ENCODE measurements at places on chromosomes 1 and 21.

DNA sequence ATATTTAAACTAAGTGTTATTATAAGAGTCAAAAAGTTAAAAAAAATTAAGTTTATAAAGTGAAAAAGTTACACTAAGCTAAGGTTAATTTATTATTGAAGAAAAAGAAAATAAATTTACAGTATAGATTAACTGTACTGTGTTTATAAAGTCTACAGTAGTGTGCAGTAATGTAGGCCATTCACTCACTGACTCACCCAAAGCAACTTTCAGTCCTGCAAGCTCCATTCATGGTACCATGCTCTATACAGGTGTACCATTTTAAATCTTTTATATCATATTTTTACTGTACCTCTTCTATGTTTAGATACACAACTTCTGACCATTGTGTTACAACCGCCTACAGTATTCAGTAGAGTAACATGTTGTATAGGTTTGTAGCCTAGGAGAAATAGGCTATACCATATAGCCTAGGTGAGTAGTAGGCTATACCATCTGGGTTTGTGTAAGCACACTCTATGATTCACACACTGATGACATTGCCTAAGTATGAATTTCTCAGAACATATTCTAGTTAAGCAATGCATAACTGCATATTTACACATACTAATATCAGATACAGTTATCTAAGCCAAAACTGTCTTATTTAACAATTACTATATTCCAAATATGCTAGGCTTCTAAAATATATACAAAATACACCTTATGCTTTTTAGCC is 80.6 kb upstream of the GFI1 start:
- no peak for DNase-seq

GRCh38 chr1:36349839-36350238 is 26.4 kb upstream of the EVA1B start:
- no peak for DNase-seq

DNA sequence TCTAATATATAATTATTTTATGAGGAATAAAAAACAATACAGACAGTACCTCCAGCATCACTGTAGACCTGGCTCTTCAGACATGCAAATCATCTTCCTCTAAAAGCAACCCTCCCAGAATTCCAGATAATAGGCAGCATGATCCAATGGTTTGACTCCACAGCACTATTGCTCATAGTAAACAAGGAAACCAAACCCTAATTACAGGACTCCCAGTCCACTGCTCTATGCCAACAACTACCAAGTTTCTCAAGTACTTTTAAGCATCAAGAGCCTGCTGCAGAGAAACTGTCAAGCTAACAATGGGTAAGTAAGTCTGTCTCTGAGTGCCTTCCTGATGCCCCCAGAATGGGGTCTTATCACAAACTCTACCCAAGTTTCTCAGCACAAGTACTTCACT is 57.2 kb downstream of the EYA3 start:
- DNase-seq, result no peak

- no peak for DNase-seq
These were observed 20.3 kb downstream of the KCNQ4 start for GRCh38 chr1:40803902-40804301.

DNA sequence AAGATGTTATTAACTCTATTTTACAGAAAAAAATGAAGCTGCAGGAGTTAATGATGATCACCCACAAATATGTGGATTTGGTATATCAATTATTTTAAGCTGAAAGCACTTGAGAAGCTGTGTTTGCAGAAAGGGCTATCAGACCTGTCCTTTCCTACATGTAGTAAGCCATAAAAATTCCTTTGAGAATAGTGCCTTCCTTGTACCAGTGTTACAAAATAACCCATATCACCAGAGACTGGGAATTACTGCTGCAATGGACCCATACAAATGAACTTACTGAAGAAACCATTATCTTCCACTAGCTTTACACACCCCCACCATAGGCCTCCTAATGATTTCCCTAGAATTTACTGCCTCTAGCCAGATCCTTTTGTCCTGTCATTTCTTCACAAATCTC is 99.2 kb upstream of the ZRANB2 start:
- no peak for DNase-seq

- DNase-seq, result no peak
These were observed 21.3 kb upstream of the IL10 start for GRCh38 chr1:206793620-206794019.

DNA sequence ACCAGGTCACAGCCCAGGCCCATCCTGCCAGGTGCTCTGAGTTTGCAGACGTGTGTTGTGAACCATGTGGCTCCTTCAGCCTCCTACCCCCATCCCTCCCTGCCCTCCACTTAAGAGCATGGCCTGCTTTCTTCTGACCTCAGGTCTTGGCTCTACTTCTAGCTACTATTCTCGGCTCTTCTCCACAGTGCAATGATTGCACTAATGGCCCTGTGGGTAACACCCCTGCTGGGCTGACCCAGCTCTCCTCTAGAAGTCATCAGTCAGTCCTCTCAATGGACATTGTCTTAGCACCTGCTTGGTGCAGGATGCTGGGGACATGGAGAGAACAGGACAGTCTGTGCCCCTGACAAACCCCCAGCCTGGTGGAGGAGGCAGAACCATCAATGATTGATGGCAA is 22.2 kb upstream of the IFFO2 start:
- no peak for DNase-seq

DNA sequence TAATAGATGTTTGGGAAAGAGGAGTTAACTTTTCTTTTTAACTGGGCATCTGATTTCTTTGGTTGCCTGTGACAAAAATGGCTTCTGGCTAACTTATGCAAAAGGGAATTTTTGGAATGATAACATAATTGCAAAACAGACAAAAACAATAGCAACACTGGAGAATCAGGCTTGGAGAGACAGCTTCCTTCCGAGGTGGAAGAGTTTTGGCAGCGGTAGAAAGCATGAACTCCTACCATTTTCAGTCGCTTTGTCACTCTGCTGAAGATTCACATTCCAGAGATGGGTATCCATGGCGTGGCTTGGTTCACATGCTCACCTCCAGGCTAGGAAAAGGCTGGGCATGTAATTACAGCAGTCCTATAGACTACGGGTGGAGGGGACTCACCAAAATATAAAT is 17.2 kb upstream of the FGGY start:
- DNase-seq, result no peak

GRCh38 chr1:83083589-83084224 is 915.2 kb downstream of the TTLL7 start:
- DNase-seq, result no peak

GRCh38 chr21:35273333-35273732 is 224.2 kb upstream of the RUNX1 start:
- no peak for DNase-seq

DNA sequence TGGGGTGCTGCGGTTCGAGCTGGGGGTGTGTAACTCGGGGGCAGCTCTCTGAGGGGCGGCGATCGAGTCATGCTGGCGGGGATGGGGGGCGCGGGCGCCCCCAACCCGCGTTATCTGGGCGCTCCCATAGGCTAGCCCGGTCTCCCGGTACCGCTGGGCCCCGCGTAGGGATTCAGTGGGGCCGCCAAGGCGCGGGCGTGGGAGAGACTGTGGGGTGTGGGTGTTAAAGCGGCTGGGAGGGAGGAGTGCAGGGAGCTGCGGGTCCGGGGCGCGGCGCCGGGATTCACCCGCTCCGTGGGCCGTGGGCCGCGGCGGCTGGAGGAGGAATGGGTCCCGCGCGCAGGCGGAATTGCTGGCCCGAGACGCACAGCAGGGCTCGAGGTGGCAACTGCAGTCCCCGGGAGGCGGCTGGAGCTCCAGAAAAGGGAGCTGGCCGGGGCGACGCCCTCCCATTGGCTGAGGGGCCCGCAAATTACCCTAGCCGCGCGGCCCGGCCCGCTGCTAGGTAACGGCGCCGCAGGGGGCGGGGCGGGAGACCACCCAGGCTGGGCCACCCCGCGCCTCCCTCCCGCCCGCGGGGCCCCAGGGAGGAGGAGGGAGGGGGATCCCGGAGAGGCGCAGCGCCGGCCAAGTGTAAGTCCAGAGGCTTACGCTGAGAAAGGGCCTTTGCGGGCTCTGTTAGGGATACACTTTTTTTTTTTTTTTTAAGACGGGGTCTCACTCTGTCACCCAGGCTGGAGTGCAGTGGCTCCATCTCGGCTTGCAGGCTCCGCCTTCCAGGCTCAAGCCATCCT is at the start of gene PTCH2:
PTCH2 (minus strand) TSS at position 392 of the 794 bp plus-strand sequence; CDS start at position 71, 321 bp downstream.
- DNase-seq, result peak; percentile 44

GRCh38 chr1:223067914-223068313 is 75.1 kb downstream of the TLR5 start:
- no peak for DNase-seq

GRCh38 chr1:116177861-116178260 is 66.7 kb downstream of the MAB21L3 start:
- no peak for DNase-seq

GRCh38 chr21:26425576-26425975 is 147.5 kb downstream of the CYYR1 start:
- no peak for DNase-seq

- DNase-seq, result no peak
These were observed 67.3 kb downstream of the SLC35F3 start for GRCh38 chr1:233971753-233972152.

DNA sequence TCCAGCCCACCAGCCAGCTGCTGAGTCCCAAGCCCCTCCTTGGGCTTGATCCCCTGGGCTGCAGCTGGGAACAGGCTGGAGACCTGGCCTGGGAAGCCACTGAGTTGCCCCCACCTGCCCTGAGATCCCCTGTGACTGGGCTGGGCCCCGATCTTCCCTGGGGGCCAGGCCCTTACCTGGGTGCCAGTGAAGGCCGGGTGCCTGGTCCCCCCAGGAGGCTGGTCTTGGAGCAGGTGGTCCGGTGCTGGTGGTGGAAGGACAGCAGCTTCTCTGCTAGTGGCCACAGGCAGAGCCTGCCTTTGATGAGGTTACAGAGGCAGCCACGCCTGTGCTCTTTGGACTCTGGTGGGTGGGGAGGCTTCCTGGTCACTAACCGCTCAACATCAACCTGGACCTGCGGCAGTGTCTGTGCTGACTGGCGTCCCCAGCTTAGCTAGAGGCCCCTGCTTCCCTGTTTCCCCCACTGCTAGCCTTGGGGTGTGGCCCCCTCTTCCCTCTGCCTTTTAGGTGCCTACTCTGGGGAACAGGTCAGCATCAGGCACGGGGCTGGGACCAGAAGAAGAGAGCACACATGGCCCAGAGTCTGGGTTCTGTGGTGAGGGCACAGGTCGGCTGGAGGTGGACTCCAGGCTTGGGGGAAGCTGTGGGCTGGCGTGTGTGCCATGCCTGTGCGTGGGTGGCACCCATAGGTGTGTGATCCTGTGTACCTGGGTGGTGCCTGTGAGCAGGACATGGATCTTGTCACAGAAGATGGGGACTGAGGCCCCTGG is at the start of gene EPS8L3:
EPS8L3 (minus strand) TSS at position 278 of the 770 bp plus-strand sequence. CDS start 2,174 bp downstream, outside the sequence.
- no peak for DNase-seq

DNA sequence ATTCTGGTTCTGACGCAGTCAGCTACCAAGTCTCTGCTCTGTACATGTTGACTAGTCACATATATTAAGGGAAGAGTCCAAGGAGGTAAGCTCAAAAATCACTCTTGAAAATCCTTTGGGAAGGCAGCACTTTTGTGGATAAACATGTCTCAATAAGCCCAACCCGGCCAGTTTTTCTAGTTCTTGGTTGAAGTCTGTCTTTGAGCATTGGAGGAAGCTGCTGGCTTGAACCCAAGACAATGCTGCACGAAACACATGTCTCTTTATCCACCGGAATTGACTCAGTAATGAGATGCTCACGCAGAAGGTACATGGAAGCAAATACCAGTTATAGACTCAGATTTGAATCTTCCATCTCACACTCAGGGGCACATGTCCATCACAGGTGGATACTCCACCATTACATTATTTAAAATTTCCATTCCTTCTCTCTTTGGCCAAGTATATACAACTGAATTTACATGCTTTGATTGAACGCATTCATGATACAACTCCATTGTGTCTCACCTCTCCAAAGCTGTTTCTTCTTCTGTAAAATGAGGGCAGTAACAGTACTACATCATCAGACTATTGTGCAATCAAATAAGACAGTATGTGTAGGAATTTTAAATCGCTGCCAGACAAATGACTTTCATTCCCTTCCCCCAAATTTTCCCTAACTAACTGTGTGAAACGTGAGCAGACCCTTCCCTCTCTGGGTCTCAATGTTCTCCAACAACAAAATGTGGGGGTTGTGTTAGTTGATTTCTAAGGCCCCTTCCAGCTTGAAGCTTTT is 9.6 kb upstream of the GUCA2A start:
- DNase-seq, result no peak

DNA sequence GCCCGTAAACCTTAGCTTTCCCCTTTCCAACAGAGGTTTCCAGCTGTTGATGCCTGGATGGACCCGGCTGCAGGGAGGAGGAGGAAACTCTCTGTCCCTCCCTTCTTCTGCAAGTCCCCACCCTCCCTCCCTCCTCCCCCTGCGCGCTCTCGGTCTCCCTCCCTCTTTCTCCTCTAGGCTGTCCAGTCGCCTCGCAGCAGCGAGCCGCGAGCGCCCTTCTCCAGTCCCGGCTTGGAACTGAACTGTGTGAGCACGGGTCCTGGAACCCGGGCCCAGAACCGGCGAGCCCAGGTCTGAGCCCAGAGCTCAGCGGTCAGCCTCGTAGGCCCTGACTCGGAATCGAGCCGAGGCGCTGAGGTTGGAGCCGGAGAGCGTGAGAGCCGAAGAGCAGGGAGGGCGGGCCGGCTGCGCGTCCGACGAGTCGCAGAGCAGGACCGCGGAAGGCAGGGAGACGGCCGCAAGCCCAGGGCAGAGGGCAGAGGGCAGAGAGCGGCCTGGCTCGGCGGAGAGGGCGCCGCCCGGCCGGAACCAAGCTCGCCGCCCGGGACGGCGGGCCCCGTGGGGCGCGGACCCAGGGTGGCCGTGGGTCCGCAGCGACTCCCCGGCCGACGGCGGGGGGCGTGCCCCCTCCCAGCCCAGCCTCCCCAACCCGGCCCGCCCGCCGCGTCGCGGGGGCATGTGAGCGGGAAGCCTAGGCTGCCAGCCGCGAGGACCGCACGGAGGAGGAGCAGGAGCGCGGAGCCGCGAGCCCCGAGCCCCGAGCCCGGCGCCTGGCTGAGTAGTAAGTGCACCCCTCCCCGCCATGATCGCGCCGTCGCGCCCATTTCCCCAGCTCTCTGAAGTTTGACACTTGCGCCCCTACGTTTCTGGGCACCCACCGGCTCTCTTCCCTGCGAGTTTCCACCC is at the start of gene SOX13:
SOX13 (plus strand) TSS at position 185 of the 906 bp plus-strand sequence. CDS start 39,801 bp downstream, outside the sequence.
- peak; percentile 36 for DNase-seq

DNA sequence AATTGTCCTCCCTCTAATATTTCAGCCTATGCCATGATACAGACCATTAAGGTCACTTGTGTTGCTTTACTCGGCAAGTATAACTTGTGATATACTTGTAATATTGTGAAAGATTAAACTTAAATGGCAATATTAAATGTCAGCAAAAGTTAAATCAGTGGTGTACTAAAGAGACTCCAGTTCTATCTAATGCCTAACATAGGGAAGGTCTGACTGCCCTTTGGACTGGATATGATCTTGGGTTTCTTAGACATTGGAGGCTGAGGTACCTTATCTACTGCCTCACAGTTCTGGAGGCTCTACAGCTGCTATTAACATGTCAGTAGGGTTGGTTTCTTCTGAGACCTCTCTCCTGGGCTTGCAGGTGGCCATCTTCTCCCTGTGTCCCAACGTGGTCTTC is 89.9 kb downstream of the MT1HL1 start:
- peak; percentile 78 for DNase-seq

- DNase-seq, result no peak
These were observed 649.7 kb downstream of the PLPP3 start for GRCh38 chr1:55929652-55930051.

- DNase-seq, result no peak
These were observed 19.2 kb downstream of the NLRP3 start for GRCh38 chr1:247435030-247435758.

All from hematopoietic multipotent progenitor cell treated with erythropoietin and hydrocortisone succinate and interleukin-3 and kit ligand, for 8 days (in vitro differentiated cells).